NCI-H524 treated with DMSO at 0.1 percent for 48 hours (cell line): ENCODE measurements at places on chromosomes 7 and 10.

DNA sequence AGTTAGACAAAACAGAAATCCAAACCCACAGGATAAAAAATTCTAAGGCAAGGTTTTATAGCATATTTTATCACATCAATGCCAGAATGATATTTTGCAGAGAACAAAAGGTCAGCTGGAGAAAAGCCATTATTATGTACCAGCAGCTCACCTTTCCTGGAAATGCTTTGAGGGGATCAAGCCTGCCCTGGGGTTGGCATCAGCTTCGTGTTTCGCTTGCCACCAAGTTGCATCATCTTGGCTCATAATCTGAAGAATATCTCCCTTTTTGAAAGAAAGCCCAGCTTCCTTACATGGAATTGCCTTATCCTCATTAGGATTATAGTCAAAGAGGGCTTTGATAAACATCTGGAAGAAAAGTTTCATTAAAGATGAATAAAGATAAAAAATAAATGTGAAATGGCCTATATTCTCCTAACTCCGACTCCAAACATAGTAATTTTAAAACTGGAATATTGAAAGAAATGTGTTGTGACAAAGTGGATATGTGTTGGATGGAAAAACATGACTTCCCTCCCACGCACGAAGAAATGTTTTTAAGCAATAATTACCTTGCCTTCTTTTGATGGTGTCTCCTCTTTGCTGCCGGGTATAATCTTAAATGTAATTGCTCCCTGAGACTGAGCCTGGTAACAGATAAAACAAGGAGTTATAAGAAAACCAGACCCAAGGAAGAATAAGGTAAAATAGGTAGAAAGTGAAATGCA lies 121.3 kb upstream of the ODAD2 start:
- DNase-seq: no peak

GRCh38 chr7:20816372-20816959 lies 29.8 kb upstream of the SP8 start:
- no peak for DNase-seq

DNA sequence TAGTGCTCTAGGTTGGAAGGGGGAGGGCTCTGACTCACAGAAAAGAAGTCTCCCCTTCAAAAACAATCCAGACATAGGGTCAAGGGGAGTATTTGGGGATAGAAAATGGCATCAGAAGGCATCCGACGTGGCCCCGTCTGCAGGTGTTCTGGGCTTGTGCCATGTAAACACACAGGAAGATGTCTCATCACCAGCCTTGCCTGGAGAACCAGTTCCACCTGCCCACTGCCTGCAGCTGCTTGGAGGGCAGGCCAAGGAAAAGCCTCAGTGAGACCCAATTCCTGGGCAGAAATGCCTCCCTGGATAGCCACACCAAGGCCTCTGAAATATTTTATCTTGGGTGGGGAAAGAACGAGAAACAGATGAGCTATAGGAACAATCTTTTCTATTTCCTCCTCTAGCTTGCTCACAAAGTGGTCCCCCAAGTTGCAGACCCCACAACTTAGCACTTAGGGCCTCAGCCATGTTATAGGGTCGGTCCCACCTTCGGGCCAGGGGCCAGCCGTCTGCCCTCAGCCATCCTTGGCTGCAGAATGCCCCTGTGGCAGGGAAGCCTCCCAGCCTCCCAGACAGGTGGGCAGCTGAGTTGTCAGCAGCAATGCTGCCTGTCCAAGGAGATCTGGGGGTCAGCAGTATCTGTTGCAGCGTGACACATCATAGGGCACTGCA lies 54.3 kb upstream of the ECHDC3 start:
- DNase-seq: no peak

GRCh38 chr10:90162271-90162853 lies 461.0 kb downstream of the KIF20B start:
- no peak for DNase-seq

DNA sequence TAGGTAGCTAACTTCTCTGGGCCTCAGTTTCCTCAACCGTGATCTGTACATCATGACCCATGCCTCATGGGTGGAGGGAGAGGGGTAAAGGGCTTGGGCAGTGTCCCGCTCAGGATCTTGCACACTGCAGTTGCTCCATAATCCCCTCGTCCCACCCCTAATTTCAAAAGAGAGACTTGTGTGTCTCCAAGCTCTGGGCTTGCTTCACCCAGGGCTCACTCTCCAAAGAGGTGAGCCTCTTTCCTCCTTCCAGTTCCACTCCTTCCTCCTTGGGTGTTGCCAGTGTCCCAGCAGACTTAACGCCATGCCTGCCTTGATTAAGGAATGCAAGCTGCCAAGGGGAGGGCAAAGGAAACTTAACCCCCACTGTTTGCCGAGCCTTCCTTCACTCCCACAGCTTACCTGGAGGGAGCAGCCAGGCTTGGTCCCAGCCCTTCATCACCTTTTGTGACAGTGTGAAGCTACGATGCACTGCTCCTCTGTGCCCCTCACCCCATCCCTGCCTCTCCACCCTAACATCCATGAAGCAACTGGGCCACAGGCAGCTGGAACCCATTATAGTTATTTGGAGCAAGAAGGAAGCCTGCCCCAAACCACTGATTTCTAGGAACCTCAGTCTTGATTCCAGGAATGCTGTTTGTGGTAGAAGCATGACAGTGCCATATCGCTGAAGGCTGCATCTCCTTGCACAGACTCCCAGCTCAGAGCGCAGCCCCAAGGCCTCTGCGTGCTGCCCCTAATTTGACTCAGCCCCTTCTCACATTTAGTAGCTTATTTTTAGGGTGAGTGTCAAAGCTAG lies 363.3 kb downstream of the TNS3 start:
- DNase-seq: no peak

DNA sequence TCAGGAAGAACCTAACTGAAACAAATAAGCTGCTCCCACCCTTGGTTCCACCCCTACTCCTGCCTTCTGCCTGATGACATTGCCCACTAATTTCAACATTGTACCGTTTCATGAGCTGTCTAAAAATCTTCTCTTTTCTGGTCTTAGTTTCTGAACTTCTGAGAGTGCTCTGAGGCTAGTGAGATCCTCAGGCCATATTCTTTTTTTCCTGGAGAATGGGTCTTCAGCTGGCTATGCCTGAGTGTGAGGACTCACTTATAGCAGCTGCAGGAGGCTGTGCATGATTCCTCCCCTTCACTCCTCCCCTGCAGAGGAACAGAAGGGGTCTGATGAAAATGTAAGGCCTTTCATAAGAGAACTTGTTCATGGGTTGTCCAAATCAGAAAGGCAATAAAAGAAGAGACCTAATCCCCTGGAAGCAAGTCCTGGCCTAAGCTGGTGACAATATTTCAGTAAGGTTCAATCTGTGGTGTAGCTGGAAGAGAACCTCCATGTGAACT lies 11.1 kb downstream of the HOXA4 start:
- no peak for DNase-seq

- DNase-seq: no peak
Measured at GRCh38 chr10:13648425-13648824, 61.7 kb downstream of the PRPF18 start.

DNA sequence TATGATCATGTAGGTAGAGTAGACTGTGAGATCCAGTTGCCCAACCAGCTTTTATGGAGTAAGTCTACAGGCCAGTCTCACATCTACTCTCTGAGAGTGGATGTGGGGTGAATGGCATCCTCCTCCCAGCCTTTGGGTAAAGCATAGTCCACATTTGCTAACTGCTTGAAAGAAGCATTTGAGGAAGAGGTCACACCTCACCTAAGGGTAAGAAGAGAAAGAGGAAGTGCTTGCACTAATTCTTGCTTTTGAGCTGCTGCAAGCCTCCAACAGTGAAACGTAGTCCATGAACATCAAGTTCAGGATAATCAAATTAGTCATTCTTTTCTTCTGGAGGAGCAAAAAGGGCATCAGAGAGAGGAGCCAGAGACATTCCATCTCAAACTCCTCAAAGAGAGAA lies 93.9 kb upstream of the AGR3 start:
- no peak for DNase-seq

- no peak for DNase-seq
Measured at GRCh38 chr10:60666221-60666620, 112.1 kb upstream of the CDK1 start.

GRCh38 chr7:108149119-108149518 lies 19.0 kb upstream of the LAMB4 start:
- no peak for DNase-seq

DNA sequence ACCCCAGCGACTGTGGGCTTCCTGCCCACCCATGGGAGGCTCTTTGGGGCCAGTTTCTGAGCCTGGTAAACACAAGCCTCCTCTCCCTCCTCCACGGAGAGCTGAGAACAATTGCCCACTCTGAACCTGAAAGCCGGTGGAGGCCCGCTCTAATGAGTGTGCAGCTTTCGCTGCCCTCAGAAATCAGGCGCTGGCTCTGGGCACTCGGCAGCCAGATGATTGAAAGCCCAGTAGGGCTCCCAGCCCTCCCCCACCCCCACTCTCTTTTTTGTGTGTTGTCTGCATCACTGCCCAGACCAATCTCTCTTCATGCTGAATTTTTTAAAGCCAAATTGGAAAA lies 438.9 kb downstream of the RPS24 start:
- DNase-seq: no peak

GRCh38 chr10:49611816-49612512 lies 1.9 kb downstream of the SLC18A3 start:
- DNase-seq: no peak

GRCh38 chr10:12533151-12533550 lies 183.8 kb downstream of the CAMK1D start:
- no peak for DNase-seq

GRCh38 chr10:13759168-13759567 lies 172.4 kb downstream of the PRPF18 start:
- no peak for DNase-seq

- no peak for DNase-seq
Measured at GRCh38 chr10:88234297-88234696, 348.8 kb downstream of the RNLS start.

GRCh38 chr10:30765616-30766015 lies 136.1 kb upstream of the LYZL2 start:
- no peak for DNase-seq

DNA sequence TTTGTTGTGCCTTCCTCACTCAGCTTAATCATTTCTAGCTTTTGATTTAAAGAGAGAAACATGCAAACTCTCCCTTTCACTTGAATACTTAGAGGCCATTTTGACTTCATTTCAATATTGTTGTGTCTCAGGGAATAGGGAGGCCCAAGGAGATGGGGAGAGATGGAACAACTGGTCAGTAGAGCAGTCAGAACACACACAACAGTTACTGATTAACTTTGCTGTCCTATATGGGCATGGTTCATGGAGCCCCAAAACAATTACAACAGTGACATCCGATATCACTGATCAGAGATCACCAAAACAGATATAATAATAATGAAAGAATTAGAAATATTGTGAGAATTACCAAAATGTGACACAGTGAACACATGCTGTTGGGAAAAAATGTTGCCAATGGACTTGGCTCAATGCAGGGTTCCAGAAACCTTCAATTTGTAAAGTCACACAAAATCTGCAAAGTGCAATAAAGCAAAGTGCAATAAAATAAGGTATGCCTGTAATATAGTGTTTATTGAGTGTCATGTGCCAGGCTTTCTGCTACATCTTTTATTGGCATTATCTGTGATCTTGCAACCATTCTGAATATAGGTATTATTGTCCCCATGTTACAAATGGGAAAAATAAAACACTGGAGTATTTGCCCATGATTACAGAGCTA lies 38.2 kb downstream of the CCDC71L start:
- DNase-seq: no peak

DNA sequence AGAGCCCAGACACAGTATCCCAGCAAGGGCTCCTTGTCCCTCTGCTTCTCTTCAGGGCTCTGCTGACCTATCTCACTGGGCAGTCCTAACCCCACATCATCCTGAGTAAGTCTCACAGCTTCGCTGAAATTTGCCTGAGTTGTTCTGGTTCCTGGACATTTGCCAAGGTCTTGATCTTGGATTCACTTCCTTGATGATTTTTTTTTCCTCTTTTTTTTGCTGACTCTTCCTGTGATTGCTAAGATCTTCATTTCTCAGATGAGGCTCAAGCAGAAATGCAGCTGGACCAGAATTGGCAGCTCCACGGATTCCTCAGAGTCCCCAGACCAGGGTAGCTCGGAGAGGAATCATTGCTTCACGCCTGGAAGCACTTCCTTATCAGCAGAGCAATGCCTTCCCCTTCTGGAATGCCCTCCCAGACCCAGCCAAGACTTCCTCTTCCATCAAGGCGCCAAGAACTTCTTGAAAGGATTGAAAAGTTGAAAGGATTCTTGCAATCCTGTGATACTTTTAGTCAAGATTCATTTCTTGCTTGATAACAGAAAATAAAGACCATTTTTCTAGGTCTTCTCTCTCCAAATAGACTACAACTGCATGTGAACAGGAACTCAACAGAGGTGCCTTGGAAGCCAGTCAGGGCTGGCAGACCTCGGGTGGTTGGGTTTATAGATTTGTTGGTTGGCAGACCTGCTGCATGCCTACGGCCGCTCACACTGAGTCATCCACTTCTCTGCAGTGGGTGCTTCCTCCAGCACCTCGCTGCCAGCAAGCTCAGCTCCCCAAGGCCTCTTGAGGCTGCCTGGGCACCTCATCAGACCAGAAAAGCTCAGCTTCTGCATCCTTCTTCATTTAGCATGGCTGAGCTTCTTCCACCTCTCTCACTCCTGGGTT lies 8.8 kb upstream of the AFAP1L2 start:
- no peak for DNase-seq

- DNase-seq: no peak
Measured at GRCh38 chr7:79454361-79454960, 994 bp upstream of the MAGI2 start.

DNA sequence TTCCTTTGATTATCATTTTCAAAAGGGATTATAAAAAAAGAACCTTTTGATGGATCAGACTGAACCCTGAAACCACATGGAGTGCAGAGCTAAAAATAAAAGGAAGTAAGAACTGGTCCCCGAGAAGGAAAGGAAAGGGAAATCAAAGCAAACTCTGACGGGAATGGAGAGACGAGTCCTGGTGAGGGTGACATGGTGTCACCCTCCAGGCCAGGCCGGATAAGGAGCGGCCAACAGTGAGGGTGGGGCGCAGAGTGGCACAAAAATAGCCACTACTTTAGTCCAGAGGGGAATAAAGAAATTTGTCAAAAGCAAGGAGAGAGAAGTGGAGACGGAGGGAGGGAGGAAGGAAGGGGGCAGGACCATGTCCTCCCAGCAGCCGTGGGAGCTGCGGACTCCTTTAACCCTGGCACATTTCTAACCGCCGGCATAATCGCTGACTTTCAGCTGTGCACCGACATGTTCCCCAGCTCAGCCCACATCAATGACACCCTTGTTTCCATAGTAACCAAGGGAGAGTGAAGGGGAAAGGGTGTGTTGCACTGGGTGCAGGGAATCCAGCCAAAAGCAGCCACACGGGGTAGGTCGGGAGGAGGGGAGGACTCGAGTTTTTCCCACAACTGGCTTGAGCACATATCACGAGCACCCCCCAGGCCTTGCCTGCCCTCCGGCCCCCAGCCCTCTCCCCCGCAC lies 29.7 kb downstream of the TRIM8 start:
- DNase-seq: no peak
